Daoy (cell line): ENCODE measurements at places on chromosomes 2 and 18. TPM values are rescaled to one million over a fixed set of nuclear protein-coding genes. Genes with fewer than 3 reads are reported as not detected.

- DNase-seq = no peak
These were observed 39.5 kb upstream of the MARCO start for GRCh38 chr2:118902266-118903028.

Gene AQP12B
- not detected in 2 replicates for total RNA-seq

- no peak for DNase-seq
These were observed 20.3 kb upstream of the RBBP8 start for GRCh38 chr18:22912835-22913234.

- peak; percentile 66 for DNase-seq
These were observed 42.4 kb upstream of the FIGN start for GRCh38 chr2:163778045-163778781.

DNA sequence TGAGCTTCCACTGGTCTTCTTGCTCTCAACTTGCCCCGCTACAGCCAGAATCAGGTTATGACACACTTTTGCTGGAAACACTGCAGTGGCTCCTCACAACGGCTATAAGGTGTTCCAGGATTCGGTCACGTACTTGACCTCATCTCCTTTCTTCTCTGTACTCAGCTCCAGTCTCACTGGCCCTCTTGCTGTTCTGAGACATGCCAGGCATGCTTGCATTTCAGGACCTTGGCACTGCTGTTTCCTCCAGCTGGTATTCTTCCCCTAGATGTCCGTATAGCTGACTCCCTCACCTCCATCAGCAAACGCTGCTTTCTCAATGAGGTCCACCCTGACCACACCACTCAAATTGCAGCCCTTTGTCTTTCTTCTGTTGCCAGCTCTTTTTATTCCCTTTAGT, 31.9 kb upstream of the C1GALT1C1L start:
- DNase-seq = no peak

Gene RASGRP3
- total RNA-seq = 3.2 and 6.7 TPM in 2 replicates

DNA sequence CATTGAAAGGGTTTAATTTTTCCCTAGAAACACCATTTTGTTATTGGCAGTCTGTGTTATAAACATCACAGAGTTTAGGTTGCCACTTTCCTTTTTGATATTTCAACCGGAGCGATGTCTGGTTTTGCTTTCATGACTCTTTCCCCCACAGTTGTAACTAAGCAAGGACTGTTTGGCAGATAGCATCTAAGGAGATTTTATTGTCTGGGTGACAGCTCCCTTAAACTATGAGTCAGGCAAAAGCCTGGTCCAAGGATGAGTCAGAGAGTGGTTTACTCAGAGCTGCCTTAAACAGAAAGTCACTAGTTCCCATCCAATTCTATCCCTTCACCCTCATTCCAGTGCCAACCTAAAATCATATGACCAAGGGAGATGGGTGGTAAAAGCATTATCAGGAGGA, 341.6 kb upstream of the VWC2L start:
- peak; percentile 51 for DNase-seq

GRCh38 chr2:201057087-201057521, 14.4 kb downstream of the HYCC2 start:
- DNase-seq = no peak

GRCh38 chr2:202635428-202636212, 851 bp downstream of the FAM117B start:
- peak; percentile 80 for DNase-seq

- DNase-seq = no peak
These were observed 67.4 kb upstream of the HS6ST1 start for GRCh38 chr2:128386066-128386465.

GRCh38 chr2:128505575-128506526, 187.2 kb upstream of the HS6ST1 start:
- DNase-seq = no peak

Gene BMP10
- not detected in 2 replicates for total RNA-seq

DNA sequence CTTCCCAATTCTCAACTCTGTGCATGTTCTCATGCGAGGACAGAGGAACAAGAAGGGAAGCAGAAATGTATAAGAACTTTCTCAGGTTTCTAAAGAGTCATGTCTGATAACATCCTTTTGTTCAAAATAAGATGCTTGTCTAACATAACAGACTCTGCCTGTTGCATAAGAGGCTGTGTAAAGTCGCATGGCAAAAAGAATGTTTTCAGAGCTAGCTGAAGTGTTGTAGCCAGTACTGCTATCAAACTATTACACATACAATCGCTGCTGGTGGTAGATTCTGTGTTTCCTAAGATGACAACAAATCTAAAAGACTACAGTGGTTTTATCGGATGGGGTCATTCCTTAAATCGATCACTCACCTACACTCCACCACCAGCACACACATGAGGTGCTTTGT, 487.5 kb downstream of the IRS1 start:
- DNase-seq = no peak

Gene SNORC
- 0.29 and 0.30 TPM in 2 replicates for total RNA-seq
